ENCODE measurements at places on chromosomes 7 and 10. TPM values are rescaled to one million over a fixed set of nuclear protein-coding genes. Genes with fewer than 3 reads are reported as not detected.

The TNS3 gene
- total RNA-seq: 49.9 TPM

The CUBN gene
- total RNA-seq: 0.89 TPM

The FXYD4 gene
- not detected for total RNA-seq

The CREM gene
- 40.9 TPM for total RNA-seq

The TMEM248 gene
- total RNA-seq: 115 TPM

The NEBL gene
- total RNA-seq: 1.3 TPM

The ADCY1 gene
- 0.15 TPM for total RNA-seq

The GPER1 gene
- 4.2 TPM for total RNA-seq

Data from bronchus fibroblast of lung (primary cell).